ENCODE measurements at places on chromosomes 7 and 10. TPM values are rescaled to one million over a fixed set of nuclear protein-coding genes. Genes with fewer than 3 reads are reported as not detected.

Gene JAKMIP3
- 0.06 TPM for polyA plus RNA-seq

Gene LEP
- polyA plus RNA-seq, result 0.25 TPM

Gene DGKI
- 0.54 TPM for polyA plus RNA-seq

Gene OIT3
- polyA plus RNA-seq, result 0.07 TPM

Gene CCDC172
- polyA plus RNA-seq, result not detected

Gene PRPS1L1
- polyA plus RNA-seq, result not detected

Gene NEBL
- polyA plus RNA-seq, result 1.5 TPM

Gene CPVL
- 15.8 TPM for polyA plus RNA-seq

Gene SPDYE11
- not detected for polyA plus RNA-seq

Gene STEAP2
- 6.8 TPM for polyA plus RNA-seq

Gene DKK1
- polyA plus RNA-seq, result 0.40 TPM

Gene CYTH3
- polyA plus RNA-seq, result 24.2 TPM

Gene INSYN2A
- 0.68 TPM for polyA plus RNA-seq

Gene ITPRID1
- not detected for polyA plus RNA-seq

Gene UCMA
- polyA plus RNA-seq, result not detected

Gene MNX1
- 10.7 TPM for polyA plus RNA-seq

Gene NKX1-2
- 13.1 TPM for polyA plus RNA-seq

Gene RBP4
- 111 TPM for polyA plus RNA-seq

Measured in small intestine (tissue), 16 donors.